ENCODE measurements at places on chromosomes 5 and 9.

GRCh38 chr5:170818232-170818631 is 34.7 kb downstream of the GABRP start:
- no peak for DNase-seq

DNA sequence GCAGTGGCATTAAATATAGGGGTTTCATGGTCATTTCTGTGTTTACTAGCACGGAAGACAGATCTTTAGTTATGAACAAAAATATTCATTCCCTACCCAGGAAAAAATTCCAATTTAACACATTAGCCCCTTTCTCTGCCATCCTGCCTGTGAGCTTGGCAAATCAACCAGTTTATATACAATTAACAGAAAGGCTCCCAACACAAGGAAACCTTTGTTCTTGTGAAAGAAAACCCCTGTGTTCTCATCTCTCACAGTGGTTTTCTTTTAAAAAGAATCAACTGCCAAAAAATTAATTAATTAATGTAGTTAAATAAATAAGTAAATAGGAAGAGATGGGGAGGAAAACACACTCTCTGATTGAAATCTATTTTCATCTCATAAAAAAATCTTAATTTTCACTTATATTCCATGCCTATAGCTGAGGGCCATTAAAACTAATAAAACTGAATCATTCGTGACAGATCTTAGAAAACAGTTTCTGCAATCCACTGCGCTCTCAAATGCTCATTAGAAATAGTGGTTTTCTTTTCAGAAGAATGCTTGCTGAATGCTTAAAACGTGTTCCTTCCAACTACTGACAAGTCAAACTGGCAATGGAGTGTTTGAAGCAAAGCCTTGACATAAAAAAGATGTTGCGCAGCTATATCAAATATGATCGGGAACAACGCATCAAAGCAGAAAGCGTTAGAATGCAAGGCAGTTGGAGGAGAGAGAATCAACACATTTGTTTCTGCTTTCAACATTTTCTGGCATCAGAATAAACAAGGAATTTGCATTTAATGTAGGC is 387.7 kb downstream of the TLR4 start:
- DNase-seq: no peak

GRCh38 chr9:16625811-16626210 is 244.7 kb downstream of the BNC2 start:
- no peak for DNase-seq

DNA sequence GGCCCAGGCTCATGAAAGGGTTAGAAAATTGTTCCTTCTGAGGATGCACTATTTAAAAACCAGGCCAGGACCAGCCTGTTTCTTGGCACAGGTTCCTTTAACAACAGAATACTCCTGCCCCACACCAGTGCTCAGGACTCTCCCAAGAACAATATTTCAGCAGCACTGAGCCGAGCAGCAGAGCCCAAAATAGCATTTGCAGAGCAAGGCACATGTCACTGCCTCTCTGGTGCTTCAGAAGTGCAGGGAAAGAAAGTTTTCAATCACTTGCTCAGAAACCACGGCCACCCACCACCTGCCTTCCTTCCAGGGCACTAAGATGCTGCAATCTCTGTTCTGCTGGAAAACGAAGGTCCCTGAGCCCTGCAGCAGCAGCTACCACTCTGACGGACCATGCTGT is 77.6 kb downstream of the SIL1 start:
- no peak for DNase-seq

DNA sequence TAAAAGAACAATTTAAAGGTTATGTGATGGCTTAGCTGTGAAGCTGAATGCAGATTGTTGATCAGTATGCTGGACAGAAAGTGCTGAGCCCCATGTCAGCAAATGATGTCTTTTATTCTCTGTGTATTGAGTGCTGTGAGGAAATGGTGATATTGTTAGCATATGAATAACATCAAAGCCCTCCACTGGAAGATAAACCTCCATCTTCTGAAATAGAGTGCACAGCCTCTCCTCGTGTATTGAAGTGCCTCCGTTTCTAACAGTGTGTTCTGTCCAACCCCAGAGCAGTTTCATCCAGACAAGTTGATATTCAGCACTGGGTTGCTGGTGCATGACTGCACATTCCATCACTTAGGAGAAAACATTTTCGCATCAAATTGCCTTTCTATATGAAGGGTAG is 242.9 kb downstream of the CSNK1G3 start:
- DNase-seq: no peak

- no peak for DNase-seq
These were observed 2.2 kb downstream of the ST6GALNAC6 start for GRCh38 chr9:127897193-127897692.

GRCh38 chr9:130543859-130544258 is 35.5 kb upstream of the FUBP3 start:
- no peak for DNase-seq

DNA sequence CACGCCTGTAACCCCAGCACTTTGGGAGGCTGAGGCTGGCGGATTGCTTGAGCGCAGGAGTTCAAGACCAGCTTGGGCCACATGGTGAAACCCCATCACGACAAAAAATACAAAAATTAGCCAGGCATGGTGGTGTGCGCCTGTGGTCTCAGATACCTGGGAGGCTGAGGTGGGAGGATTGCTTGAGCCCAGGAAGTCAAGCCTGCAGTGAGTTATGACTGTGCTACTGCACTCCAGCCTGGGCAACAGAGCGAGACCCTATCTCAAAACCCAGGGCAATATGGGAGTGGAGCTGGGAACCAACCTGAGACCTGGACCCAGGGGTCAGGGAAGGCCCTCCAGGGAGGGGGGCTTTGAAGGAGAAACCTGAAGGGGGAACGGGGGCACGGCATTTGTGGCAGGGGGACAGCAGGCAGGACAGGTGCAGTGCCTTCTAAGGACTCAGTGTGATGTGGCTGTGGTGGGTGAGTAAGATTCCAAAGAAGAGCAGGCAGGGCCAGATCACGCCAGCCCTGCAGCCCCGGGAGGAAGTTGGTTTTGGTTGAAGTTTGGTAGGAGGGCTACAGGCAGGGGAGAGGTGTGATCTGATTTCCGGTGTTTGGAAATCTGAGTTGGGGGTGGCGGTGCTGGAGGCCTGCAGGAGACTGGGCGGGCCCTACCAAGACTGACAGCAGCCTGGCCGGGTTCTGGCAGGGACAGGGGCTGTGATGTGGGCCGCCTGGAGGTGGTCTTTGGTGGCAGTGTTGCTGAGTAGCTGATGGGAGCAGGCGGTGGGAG is 46.2 kb downstream of the NTNG2 start:
- DNase-seq: no peak

- DNase-seq: no peak
These were observed 60.8 kb upstream of the RNU6ATAC start for GRCh38 chr9:134225186-134225585.

- no peak for DNase-seq
These were observed 252.1 kb downstream of the SEC61B start for GRCh38 chr9:99474186-99474585.

GRCh38 chr5:17132444-17133083 is 84.9 kb upstream of the BASP1 start:
- DNase-seq: no peak

GRCh38 chr5:134649163-134649835 is 714 bp downstream of the SEC24A start:
- DNase-seq: no peak

DNA sequence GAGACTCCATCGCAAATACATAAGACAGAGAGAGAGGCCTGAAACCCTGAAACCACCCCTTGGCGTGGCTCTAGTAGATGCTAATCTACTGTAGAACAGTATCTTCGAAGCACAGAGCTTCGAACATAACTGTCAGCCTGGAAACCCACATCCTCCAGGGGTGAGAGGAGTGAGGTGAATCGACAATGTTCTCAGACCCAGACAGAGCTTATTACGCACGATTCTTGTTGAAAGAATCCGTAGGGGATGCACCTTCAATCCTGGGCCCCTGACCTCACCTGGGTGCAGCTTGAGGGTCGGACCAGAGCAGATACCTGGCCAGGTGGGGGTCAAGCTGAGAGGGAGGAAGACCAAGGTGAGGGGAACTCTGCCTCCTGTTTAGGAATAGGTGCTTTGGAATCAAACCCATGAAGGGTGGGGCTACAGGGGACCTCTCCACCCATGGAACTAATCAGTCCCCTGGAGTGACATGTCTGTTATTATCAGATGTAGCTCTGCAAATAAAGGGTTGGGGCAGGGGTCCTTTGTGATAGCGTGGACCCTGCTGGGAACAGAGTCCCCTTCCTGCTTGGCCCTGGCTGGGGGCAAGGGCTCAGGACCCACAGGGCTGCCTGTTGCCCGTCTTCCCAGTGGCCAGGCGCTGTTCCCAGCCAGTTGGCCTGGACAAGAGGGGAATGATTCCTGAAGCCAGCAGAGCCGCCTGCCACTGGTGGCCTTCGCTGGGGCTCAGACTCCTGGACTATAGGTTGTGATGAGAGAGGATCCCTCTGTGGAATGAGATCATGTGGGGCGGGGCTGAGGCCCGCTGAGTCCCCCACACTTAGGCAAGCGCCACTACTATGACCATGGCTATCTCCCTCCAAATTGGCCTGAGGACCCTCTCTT is 41.2 kb downstream of the DBH start:
- DNase-seq: no peak

- DNase-seq: no peak
These were observed 172.8 kb downstream of the CARTPT start for GRCh38 chr5:71891856-71892255.

DNA sequence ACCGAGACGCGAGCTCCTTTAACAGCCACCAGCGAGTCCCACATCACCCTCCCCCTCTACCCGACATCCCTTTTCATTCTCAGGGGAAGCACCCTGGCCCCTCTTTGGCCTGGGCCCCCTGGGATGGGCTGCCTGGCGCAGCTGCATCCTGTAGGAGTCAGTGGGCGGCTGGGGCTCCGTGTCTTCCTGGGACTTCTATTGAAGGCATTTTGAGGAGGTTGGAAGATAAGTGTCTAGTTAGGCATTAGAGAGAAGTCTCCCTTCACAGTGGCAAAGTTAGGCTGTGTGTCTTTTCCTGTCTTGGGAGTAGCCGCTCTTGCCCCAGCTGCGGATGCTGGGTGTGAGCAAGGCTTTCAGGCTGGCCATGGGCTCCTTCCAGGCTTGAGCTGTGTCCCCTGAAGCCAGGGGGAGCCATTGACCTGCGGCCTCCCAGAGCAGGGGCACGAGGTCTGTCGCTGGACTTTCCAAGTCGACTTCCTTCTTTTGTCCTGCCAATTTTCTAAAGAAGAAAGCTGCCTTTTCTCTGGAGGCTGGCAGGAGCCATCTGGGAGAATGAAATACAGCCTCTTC is 18.6 kb upstream of the NKD2 start:
- no peak for DNase-seq

GRCh38 chr9:90069085-90069484 is 464.3 kb downstream of the GADD45G start:
- DNase-seq: no peak

DNA sequence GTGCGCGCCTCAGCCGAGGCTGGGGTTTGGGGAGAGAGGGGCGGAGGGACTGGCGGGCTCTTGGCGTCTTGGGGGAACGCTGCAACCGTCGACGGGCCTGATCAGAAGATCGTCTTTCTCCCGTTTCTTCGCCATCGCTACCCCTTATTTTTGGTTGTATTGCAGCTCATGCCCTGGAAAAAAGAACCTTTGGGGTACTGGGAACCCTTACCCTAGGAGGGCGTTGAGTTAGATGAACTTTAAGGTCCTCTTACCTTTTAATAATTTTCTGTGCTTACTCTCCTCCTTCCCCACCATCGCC is 719 bp downstream of the PAIP2 start:
- no peak for DNase-seq

DNA sequence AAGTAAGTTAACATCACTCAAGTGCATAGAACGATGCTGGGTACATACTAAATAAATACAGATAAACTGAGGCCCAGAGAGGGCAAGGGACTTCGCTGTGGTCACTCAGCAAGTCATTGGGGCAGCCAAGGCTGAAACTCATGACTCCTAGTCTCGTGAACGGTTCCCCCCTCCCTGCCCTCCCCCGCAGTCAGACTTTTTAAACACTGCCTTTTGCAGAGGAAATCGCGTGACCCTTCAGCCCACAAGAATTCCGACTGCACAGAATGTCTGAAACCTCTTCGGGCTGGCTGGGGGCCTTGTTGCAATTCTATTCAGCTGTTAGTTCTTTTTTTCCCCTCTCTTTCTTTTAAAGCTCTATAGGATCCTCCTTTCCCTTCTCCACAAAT is 28.1 kb downstream of the NEK6 start:
- no peak for DNase-seq

GRCh38 chr5:136011414-136012001 is 17.3 kb upstream of the TGFBI start:
- DNase-seq: no peak

DNA sequence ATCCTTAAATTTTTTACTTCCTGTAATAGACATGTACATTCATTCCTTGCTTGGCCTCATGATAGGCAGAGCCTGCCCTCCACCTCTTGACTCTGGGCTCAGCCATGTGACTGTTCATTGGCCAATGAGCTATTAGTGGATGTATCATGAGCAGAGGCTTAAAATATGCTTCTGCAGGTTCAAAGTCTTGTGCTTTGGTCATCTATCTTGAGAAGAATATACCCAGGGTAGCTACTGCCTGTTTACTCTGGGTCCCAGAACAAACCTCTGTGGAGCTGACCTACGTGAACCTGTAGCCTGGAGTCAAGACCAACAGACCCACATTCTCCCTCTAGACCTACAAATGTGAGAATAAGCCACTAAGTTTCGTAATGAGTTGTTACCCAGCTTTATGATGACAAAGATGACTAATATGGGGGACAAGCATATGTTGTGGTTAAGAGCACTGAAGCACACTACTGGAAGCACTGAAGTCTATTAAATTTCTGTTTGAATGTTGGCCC is 244.4 kb downstream of the MAST4 start:
- no peak for DNase-seq

DNA sequence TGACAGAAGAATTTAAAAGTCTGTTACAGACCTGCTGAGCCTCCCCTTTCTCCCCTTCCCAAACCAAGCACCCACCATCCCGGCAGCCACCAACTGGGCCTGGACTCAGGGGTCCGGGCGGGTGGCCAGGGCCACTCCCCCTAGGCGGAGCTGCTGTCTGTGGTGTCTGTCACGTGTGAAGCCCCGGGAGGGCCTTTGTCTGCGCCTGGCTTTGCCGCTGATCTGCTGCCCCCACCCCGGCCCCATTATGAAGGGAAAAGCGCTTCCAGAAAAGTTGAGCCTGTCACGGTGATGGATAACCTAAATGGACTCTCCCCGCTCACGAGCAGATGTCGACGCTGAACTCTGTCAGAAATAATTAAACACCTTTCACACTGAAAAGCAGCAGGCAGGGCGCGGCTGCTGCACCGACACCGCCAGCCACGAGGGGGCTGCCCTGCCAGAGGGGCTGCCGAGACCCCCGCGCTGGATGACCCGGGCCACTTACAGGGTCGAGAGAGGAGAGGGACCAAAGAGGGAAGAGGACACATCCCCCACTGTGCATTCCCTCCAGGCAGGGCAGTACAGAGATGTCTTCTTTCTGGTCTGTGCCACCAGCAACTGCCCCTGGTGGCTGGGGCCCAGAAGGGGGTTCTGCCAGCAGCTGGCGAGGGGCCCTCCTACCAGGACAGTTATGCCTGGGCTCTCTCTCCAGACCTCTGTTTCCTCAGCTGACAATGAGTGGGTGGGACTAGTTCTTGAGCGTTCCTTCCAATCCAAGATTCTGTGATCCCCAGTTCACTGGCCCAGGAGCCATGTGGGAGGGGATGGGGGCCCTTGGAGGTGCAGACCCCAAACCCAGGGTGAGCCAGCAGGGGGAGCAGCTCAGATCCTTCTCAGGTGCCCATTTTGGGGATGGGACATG is 36.0 kb upstream of the BARHL1 start:
- no peak for DNase-seq
